Activated T-cell treated with anti-CD3 and anti-CD28 coated beads, Interleukin-2, amount 50 U/mL, for 24 hours (primary cell): ENCODE measurements at places on chromosomes 1 and 21.

- peaks cover 4% of the 10 kb centered on the region for H3K27me3 ChIP-seq
- DNase-seq, result no peak
- peaks cover 36% of the 10 kb centered on the region for H3K4me1 ChIP-seq
- H3K27ac ChIP-seq, result no peak overlapping the region
Measured at GRCh38 chr1:183589384-183589783, 875 bp downstream of the NCF2 start.

DNA sequence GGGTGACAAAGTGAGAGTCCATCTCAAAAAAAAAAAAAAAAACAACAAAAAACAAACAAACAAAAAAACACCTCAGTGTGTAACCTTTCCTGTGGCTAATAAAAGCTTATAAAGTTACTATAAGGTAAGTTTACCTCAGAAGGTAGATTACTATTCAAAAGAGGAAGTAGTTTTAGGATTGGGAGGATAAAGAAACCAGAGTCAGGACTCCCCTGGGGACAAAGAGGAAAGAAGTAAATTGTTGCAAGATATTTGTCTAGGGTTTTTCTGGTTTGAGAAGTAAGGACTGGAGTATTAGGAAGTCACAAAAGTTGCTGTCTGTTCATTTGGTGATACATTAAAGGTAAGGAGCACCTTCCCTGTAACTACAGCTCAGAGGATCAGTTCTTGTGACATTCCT lies 23.8 kb upstream of the CENPF start:
- DNase-seq, result no peak
- peaks cover 2% of the 10 kb centered on the region for H3K4me1 ChIP-seq
- peaks cover 14% of the 10 kb centered on the region for H3K27me3 ChIP-seq
- peaks cover 9% of the 10 kb centered on the region for H3K36me3 ChIP-seq
- H3K4me3 ChIP-seq, result no peak overlapping the region
- H3K27ac ChIP-seq, result no peak overlapping the region

DNA sequence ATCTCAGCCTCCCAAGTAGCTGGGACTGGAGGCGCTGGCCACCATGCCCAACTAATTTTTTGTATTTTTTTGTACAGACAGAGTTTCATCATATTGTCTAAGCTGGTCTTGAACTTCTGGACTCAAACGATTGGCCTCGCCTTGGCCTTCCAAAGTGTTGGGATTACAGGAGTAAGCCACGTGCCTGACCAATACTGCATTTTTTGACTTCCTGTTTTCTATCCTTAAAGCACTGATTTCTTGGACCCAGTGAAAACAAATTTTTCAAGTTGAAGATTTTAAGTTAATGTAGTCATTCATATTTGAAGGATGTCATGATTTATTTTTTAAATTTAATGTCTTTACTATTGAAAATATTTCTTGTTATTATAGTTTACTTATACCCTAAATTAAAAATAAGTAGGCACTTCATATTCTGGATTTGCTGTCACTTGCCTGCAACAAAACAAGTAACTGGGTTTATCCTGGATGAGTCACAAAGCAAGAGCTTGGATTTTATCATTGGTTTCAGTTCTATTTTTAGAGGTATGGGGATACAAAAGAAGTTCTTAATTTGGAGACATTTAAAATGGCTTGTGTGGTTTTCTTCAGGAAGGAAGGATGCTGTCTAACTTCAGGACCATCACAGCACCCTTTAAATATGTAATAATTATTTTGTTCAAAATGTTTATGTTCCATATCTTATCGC lies 2.2 kb upstream of the VPS45 start:
- H3K27ac ChIP-seq, result peak overlapping the region; percentile 14
- peaks cover 36% of the 10 kb centered on the region for H3K4me1 ChIP-seq
- H3K27me3 ChIP-seq, result no peaks in the 10 kb centered on the region
- DNase-seq, result no peak
- peaks cover 30% of the 10 kb centered on the region for H3K36me3 ChIP-seq

GRCh38 chr1:231515748-231516147 lies 12.7 kb upstream of the TSNAX start:
- no peaks in the 10 kb centered on the region for H3K36me3 ChIP-seq
- no peak for DNase-seq
- no peak overlapping the region for H3K27ac ChIP-seq
- peaks cover 6% of the 10 kb centered on the region for H3K4me1 ChIP-seq

DNA sequence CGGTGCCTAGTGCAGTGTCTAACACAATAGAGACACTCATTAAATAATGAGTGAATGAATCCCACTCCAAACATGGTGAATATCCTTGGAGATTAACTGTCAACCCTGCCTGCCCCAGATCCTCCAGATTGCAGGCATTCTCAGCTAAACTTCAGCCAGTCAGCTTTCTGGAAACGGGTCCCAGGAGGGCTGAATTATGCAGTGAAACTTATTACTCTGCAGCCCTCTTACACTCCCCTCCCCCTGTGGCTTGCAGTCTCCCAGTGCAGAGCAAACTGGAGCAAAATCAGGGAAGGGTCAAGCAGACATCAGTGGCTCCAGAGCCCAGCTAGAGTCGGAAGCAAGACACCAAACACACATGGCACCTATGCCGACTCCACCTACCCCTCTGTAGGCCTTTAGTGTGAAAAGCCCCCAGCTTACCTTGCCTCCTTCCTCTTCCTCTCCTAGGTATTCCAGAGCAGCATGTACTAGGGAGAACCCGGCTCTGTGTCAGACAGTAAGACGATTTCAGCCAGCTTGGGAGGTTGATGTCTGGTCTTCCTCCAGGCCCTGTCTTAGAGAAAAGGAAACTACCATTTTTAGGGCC lies 6.5 kb upstream of the RGS16 start:
- H3K27ac ChIP-seq, result no peak overlapping the region
- H3K4me1 ChIP-seq, result peaks cover 63% of the 10 kb centered on the region
- H3K36me3 ChIP-seq, result no peaks in the 10 kb centered on the region
- peaks cover 57% of the 10 kb centered on the region for H3K27me3 ChIP-seq
- DNase-seq, result no peak
- no peak overlapping the region for H3K4me3 ChIP-seq

DNA sequence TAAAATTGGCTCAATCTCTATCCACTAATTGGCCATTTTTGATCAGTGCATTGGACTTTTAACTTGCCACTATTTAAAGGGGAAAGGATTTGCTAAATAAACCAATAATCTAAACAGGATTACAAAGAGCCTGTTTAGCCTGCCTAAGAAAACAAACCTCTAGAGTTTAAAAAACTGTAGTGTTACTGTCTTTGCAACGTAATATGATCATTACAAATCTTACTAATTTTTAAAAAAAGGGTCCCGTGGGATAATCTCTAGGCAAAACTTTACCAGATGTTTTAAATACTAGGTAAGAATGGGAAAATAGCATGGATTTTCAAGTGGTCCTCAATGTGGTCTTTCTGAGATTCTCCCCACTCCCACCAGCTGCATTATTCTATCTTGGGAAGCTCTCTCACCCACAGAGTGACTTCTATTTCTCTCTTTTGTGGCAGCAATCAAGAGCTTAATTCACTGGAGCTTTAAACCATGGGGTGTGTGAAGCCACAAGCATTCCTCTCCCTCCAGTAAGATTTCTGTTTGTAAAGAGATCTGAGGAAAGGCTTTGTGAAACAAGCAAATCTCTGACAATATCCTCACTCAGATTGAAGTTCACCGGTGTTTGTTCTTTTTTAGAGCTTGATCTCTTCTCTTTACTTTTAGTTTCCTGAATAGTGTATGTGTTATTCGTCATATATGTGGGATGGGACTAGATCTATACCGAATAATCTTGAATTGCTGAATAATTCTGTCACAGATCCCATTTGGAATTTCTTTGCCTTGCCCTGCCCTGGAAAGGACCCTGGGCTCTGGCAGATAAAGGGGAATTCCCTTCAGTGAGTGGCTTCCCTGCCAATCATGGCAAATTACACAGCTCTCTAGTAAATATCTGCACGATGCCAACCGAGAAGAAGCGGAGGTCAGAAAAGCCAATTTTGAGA lies 132.2 kb downstream of the TLR5 start:
- H3K27ac ChIP-seq, result no peak overlapping the region
- no peak overlapping the region for H3K4me3 ChIP-seq
- no peaks in the 10 kb centered on the region for H3K4me1 ChIP-seq
- H3K36me3 ChIP-seq, result no peaks in the 10 kb centered on the region

GRCh38 chr1:221141606-221142285 lies 262.5 kb downstream of the HLX start:
- no peak overlapping the region for H3K27ac ChIP-seq
- no peaks in the 10 kb centered on the region for H3K4me1 ChIP-seq
- H3K36me3 ChIP-seq, result no peaks in the 10 kb centered on the region
- DNase-seq, result no peak
- no peak overlapping the region for H3K4me3 ChIP-seq

GRCh38 chr1:156669794-156670193 lies 7.4 kb downstream of the NES start:
- no peak overlapping the region for H3K27ac ChIP-seq
- DNase-seq, result no peak
- H3K27me3 ChIP-seq, result peaks cover 11% of the 10 kb centered on the region
- H3K36me3 ChIP-seq, result no peaks in the 10 kb centered on the region
- no peak overlapping the region for H3K4me3 ChIP-seq

GRCh38 chr1:91979383-91979782 lies 30.2 kb downstream of the BRDT start:
- no peak overlapping the region for H3K4me3 ChIP-seq
- H3K4me1 ChIP-seq, result no peaks in the 10 kb centered on the region
- H3K27me3 ChIP-seq, result peaks cover 2% of the 10 kb centered on the region
- DNase-seq, result no peak
- no peaks in the 10 kb centered on the region for H3K36me3 ChIP-seq

GRCh38 chr1:183349201-183349711 lies 68.9 kb downstream of the NMNAT2 start:
- H3K36me3 ChIP-seq, result no peaks in the 10 kb centered on the region
- no peaks in the 10 kb centered on the region for H3K4me1 ChIP-seq
- H3K4me3 ChIP-seq, result no peak overlapping the region

GRCh38 chr1:192550922-192551534 lies 24.5 kb upstream of the RGS1 start:
- H3K27me3 ChIP-seq, result no peaks in the 10 kb centered on the region
- H3K36me3 ChIP-seq, result no peaks in the 10 kb centered on the region
- H3K4me1 ChIP-seq, result peaks cover 58% of the 10 kb centered on the region
- DNase-seq, result no peak
- peak overlapping the region; percentile 88 for H3K27ac ChIP-seq

DNA sequence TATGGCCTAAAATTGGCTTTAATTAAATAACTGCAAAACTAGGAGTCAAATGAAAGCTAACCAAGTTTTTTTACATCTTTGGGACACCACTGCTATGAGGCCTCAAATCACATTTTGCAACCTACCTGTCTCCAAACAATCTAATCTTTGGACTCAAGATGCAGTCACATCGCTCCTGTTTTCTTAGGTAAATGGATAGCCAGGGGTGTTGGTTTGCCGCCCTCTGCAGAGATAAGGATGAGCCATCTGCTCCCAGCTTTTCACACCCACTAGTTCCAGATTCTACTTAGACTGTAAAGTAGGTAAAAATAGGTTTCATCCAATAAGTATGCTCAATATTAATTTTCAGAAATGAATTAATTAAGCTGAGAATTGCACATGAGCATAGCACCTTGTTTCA lies 456.5 kb downstream of the KIF26B start:
- no peak overlapping the region for H3K4me3 ChIP-seq
- no peaks in the 10 kb centered on the region for H3K4me1 ChIP-seq
- DNase-seq, result no peak
- H3K36me3 ChIP-seq, result no peaks in the 10 kb centered on the region
- H3K27ac ChIP-seq, result no peak overlapping the region

DNA sequence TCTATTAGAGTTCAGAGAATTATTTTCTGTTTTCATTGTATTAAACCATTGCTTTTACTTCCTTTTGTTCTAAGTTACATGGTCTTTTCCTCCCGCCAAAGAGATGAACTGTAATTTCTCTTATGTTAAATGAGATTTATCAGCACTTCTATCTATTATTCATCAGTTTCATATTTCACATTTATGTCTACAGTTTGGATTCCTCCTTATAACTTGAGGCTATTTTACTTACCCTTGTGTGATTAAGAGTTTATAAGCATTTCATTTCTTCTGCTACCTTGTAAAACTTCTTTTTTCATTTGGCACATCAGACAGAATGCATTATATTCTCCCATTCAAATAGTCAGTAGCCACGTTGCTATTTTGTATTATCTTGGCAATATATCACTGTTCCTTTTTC lies 248.2 kb downstream of the PLA2G4A start:
- H3K4me3 ChIP-seq, result no peak overlapping the region
- H3K36me3 ChIP-seq, result peaks cover 4% of the 10 kb centered on the region
- DNase-seq, result no peak
- H3K27me3 ChIP-seq, result no peaks in the 10 kb centered on the region
- H3K4me1 ChIP-seq, result peaks cover 13% of the 10 kb centered on the region

- no peaks in the 10 kb centered on the region for H3K36me3 ChIP-seq
- no peak overlapping the region for H3K4me3 ChIP-seq
- no peaks in the 10 kb centered on the region for H3K4me1 ChIP-seq
Measured at GRCh38 chr1:166383137-166383536, 216.3 kb upstream of the FAM78B start.

DNA sequence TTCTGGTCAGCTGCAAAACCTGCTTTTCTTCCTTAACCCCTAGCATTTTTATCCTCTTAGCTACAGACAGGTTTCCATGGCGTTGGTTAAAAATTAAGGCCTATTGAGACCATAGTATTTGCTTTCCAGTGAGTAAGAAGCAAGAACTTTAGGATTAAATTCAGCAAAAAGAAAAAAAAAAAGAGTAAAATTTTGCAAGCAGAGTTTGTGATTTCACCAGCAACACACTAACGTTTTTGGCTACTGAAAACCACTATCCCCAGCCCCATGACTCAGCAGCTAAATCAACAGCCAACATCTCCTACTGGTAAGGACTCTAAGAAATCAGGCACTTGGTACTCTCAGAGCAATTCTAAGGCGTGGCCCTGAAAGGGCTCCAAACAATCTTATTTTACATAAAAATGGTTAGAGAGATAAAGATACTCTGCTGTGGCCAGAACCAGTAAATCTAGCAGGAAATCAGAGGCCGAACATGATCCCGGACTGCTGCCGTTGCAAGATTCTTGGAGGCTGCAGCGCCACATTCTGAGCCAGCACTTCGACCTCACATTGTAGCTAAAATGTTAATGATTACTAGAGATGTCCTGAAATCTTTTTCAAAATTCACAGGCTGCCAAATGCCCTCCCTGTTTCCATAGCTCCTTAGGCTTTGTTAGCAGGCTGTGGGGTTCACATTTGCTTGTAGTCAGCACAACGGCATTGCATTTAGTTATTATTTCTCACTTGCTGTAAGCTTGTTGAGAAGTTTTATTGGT lies 1.6 kb upstream of the ENO1 start:
- H3K27ac ChIP-seq, result peak overlapping the region; percentile 98
- H3K4me1 ChIP-seq, result peaks cover 28% of the 10 kb centered on the region

DNA sequence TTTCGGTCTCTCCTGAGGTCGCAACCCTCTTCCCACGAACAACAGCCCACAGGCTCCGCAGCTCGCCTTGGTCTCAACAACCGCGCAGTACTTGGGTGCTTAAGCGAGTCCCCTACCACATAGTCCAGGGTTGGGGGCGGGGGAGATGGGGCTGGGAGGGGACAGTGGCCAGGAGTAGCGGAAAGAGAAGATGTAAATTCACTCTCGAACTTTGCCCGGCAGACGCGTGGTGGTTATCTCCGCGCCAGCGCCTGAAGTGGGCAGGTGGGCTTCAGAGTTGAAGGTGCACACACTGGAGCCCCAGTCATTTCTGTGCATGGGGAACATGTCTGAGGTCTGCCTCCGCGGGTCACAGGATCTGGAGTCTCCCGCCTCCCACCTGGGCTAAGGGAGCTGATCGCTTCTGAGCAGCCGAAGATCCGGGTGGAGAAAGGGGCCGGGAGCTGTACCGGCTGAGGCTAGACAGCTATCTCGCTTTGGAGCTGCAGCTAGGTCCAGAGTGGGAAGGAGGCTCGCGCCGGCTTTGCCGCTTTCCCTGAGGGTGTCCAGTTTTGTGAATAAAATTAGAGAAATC lies 4.3 kb upstream of the FOXD2 start:
- DNase-seq, result no peak
- peaks cover 42% of the 10 kb centered on the region for H3K4me1 ChIP-seq
